ENCODE measurements at places on chromosomes 11 and 22. TPM values are rescaled to one million over a fixed set of nuclear protein-coding genes. Genes with fewer than 3 reads are reported as not detected.

GRCh38 chr11:123129920-123130319 lies 65.1 kb downstream of the CLMP start:
- H3K27me3 ChIP-seq, result peaks cover 3% of the 10 kb centered on the region
- no peak for DNase-seq
- no peaks in the 10 kb centered on the region for H3K36me3 ChIP-seq

GRCh38 chr22:42978453-42979103 lies 36.4 kb downstream of the PACSIN2 start:
- no peak for DNase-seq
- no peaks in the 10 kb centered on the region for H3K27me3 ChIP-seq
- H3K4me1 ChIP-seq, result peaks cover 24% of the 10 kb centered on the region
- H3K36me3 ChIP-seq, result no peaks in the 10 kb centered on the region
- H3K27ac ChIP-seq, result no peak overlapping the region

DNA sequence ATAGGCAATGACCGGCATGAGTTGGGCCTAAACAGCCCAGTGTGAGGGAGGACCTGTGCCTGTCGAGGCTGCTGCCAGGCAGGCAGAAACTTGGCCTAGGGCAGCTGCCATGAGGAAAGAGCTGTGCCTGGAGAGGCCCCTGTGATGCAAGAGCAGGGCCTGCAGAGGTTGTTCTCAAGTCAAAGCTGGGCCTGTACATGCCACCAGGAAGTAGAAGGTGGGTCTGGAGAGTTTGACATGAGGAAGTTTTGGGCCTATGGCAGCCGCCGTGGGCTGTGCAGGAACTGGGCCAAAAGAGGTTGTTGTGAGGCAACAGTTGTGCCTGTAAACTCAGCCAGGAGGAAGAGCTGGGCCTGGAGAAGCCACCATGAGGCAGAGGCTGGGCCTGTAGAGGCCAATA lies 43.2 kb downstream of the OR4C45 start:
- peaks cover 5% of the 10 kb centered on the region for H3K36me3 ChIP-seq
- H3K4me1 ChIP-seq, result no peaks in the 10 kb centered on the region
- no peak overlapping the region for H3K4me3 ChIP-seq
- H3K27me3 ChIP-seq, result no peaks in the 10 kb centered on the region
- H3K27ac ChIP-seq, result no peak overlapping the region

- H3K4me1 ChIP-seq, result no peaks in the 10 kb centered on the region
- DNase-seq, result no peak
- no peak overlapping the region for H3K27ac ChIP-seq
- no peak overlapping the region for H3K4me3 ChIP-seq
- H3K27me3 ChIP-seq, result peaks cover 18% of the 10 kb centered on the region
Observed at GRCh38 chr11:68661697-68662603, 22.4 kb upstream of the GAL start.

GRCh38 chr11:1084561-1085439 lies 10.1 kb downstream of the MUC2 start:
- DNase-seq, result no peak
- no peak overlapping the region for H3K4me3 ChIP-seq
- no peaks in the 10 kb centered on the region for H3K27me3 ChIP-seq

- H3K36me3 ChIP-seq, result peaks cover 2% of the 10 kb centered on the region
- no peak overlapping the region for H3K27ac ChIP-seq
- H3K27me3 ChIP-seq, result no peaks in the 10 kb centered on the region
- no peak overlapping the region for H3K4me3 ChIP-seq
Observed at GRCh38 chr11:118648291-118648690, 31.2 kb downstream of the TREH start.

GGTLC2 gene
- total RNA-seq, result not detected

ELMOD1 gene
- not detected for total RNA-seq

Data from activated naive CD8-positive, alpha-beta T cell treated with anti-CD3 and anti-CD28 coated beads for 36 hours (primary cell).